Non-pigmented ciliary epithelial cell (primary cell): ENCODE measurements at places on chromosomes 6 and 20.

- DNase-seq = no peak
Measured at GRCh38 chr6:12419631-12420272, 129.6 kb downstream of the EDN1 start.

GRCh38 chr6:170297576-170298330 lies 6.9 kb upstream of the DLL1 start:
- no peak for DNase-seq

DNA sequence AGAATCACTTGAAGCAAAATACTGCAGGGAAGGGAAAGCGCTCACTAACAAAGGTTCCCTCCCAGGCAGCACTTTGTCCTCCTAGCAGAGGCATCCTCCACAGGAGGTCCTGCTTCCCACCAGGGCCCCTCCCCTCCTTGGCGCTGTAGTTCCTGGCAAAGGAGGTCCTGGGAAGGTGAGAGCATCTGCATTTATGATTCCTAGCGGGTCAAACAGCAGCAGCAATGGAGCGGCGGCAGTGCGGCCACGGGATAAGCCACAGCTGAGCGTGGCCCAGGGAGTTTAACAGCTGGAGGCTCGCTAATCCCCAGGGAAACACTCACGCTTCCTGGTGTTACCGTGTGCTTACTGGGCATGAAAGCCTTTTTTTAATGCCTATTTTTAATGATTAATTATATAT lies 185.8 kb downstream of the TTLL2 start:
- no peak for DNase-seq

DNA sequence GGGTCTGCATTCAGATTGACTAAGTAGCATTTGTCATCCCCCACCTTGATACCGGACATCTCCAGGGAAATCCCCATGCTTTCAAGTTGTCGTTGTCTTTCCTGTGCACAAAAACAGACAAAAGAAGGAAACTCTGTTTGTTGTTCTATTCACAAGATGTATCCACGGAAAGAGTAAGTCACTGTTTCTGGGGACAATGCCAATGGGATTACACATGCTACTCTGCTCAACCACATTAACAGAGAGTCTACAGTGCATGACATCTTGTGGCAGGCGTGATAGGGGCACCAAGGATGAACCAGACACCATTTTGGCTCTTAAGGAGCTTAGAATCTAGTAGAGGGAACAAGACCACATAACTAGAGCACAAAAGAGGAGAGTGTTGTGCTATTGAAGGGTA lies 124.4 kb upstream of the NUP153 start:
- DNase-seq = no peak

GRCh38 chr6:137332637-137333280 lies 113.6 kb upstream of the IFNGR1 start:
- DNase-seq = no peak

DNA sequence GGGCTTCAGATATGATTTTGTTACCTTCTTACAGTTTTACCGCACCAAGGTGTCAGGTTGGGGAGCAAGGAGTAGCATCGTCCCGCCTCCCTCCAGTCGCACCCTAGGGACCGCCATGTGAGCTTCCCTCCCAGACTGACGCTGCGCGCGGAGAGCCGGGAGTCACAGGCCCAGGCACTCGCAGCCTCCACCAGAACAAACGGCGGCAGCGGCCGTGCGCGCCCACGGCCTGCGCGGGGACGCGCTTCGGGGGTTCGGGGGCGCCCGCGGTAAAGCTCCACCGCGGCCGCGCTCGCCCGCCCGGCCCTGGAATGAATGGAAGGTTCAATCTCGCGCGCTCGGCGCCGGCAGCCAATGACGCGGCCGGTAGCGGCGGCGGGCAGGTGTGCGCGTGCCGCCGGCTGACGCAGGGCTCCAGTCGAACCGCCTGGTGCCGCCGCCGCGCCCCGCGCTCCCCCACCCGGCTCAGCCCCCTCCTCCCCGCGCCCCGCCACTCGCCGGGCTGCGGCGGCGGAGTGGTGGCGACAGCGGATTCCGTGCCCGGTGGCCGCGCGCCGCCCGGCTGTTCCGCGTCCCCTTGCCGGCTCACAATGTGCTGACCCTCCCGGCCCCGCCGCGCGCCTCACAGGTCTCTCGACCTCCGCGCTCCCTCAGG lies 16.5 kb upstream of the LIN28B start:
- no peak for DNase-seq

- DNase-seq = no peak
Measured at GRCh38 chr6:157961153-157961831, 20.4 kb upstream of the SYNJ2 start.

GRCh38 chr6:53734473-53735299 lies 60.1 kb upstream of the LRRC1 start:
- peak; percentile 74 for DNase-seq

DNA sequence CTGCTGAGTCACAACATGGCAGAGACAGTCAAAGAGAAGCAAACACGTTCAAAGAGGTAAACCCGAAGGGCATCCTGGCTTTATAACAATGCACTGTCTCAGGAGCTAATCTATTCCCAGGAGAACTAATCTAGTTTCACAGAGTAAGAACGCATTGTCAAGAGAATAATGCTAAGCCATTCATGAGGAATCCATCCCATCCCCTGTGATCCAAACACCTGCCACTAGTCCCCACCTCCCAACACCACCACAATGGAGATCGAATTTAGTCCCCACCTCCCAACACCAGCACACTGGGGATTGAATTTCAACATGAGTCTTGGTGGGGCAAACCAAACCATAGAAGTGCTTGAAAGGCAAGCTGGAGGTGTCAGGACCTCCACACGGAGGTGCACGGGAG lies 231.5 kb upstream of the ID4 start:
- DNase-seq = no peak

DNA sequence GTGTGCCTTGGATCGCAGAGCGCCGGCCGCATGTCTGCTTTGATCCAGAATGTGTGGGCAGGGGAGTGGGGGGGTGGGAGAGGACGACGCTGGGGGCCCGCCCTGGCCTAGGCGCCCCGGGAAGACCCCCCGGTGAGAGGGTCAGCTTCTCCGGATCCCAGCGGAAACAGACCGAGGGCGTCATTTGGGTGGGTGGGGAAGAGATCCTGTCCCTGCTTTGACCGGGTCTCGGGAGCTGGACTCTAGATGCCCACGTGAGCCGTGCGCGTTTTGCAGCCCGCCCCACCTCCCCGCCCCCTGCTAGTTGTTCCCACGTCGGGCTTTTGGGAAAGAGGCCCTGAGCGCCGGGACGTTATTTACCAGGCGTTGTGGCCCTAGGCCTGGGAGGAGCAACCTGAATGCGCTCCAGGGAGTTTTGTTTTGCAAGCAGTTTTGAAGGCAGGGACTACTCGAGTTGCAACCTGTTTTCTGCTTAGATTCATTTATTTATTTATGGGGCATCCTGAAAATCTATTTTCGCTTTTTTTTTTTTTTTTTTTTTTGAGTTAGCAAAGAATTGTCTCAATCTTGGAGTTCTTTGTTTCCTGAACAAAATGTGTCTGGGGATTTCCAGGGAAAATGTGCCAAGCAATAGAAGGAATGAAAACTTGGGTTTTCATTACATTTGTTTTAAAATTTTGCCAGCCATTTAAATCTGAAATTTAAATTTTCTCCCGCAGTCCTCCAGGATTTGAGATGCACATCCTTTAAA lies 1.6 kb downstream of the DSP start:
- DNase-seq = no peak

DNA sequence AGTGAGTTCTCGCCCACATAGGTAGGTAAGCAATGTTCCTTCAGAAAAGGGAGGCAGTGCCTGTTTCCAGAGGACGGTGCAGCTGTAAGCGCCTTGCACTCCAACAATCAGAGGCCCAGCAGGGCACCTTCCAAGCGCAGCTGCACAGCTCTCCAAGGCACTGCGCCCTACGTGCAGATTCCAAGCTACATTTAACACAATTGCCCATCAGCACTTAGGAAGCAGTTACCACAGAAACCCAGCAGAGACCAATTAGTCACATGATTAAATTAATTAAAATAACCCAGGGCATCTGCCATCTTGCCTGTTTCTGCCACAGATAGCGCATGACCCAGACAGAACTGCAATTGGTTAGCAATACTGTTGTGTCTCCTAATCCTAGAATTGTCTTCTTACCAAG lies 65.5 kb downstream of the SOBP start:
- no peak for DNase-seq

DNA sequence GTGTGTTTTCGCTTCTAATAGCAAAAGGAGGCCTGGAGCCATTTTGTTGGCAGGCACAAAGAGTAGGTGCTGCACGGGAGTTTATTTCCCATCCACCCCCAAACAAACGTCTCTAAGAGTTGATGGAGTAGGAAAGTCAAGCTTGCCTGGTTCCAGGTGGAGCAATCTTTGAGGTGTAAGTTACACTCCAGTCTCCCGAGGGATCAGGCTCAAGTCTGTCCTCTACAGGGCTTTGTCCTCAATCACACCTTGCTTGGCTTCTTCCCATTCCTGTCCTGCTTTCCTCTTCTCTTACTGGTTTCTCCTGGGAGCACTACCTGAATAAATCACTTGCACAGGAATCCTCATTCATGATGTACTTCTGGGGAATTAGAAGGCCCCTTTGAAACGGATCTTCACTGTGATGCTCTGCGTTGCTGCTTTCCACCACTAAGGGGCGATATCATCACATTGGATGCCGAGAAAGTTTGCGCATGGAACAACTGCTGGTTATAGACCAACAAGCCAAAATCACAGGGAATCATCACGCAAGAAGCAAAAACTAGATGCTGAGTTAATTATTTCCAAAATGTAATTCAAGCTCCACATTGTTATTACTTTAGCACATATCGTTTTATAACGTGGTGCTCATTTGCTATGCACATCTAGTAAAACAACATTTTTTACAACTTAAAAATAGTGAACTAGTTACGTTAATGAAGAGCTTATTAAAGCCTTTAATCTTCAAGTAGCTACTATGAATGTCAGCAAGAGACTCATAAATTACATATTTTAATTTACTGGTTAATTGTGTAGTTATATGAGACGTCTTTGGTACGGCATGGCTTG lies 156.8 kb downstream of the DNAH8 start:
- DNase-seq = peak; percentile 3

DNA sequence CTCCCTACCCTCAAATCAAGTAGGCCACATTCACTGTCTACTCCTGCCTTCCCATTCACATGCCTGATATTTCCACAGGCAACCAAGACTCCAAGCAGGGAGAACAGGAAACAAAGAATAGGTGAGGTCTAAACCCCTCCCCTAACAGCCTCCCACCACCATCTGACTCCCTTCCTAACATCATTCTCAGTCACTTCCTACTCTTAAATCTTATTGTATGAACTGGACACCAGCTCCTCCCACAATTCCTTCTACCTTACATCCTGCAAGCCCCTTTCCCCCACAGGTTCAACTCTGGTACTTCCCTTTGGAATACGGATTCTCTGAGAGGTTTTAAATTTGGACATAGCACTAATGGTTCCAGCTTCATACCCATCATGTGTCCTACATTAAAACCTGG lies 944 bp upstream of the C6orf136 start:
- no peak for DNase-seq

DNA sequence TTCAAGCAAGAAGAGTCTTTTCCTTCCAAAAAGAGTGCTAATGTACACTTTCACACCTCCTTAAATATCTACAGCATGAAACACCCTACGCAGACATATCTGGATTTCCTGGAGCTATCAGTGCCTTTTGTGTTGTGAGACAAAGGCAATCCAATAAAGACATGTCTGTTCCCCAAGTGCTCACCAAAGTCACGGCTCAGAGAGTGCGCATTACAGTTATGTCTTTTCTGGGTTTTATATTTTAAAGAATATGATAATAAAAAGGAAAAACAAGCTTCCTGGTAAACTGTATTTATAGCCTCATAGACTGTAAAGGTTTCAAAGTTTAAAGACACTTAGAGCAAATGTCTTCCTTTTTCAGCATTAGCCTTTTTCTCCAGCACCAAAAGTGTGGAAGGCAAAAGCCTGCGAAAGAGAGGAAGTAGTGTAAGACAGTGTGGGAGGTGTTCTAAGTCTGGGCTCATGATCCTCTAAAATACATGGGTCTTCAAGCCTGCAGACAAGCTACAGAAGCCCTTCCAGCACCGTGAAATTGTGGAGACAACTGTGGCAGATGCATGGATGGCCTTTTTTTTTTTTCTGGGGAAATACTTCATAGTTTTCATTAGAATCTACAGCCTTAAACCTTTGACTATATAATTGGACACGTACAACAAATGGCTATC lies 135.0 kb upstream of the SLC35B3 start:
- DNase-seq = no peak

- no peak for DNase-seq
Measured at GRCh38 chr6:2641044-2641725, 109.5 kb downstream of the MYLK4 start.

- no peak for DNase-seq
Measured at GRCh38 chr20:610130-611046, at the start of gene TCF15. TCF15 (minus strand) TSS chr20:610309; CDS start chr20:610237, 72 bp downstream.
